Coronary artery (tissue), 2 donors: ENCODE measurements at places on chromosomes 16 and 17.

GRCh38 chr17:57670769-57671569, 74.1 kb downstream of the CCDC182 start:
- DNase-seq = peak; percentile 63

DNA sequence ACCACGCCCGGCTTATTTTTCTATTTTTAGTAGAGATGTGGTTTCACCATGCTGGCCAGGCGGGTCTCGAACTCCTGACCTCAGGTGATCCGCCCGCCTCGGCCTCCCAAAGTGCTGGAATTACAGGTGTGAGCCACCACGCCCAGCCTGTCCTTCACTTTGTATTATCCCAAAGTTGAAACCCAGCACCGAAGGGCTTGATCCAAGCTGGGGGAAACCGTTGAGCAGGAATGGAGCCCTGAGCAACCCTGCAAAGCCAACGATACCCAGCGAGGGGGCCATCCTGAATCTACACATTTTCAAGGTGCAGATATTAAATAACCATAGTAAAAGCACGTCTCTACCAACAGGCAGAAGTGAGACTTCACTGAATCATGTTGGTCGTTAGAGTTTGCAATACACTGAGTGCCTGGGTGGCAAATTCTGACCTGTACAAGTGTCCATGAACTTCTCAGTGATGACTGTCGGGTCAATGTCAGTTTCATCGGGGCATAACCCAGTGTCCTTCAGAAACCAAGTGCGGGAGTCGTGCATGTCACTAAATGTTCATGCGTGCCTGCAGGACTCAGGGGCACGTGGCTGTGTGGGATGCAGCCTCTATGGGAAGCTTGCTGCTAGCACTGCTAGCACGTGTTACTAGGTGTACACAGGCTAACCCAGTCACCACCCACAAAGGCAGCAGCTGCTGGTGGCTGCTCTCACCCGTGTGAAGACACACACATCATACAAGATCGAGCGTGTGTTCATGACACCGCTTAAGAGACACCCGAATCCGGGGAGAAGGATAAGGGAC, 10.5 kb upstream of the RBFOX3 start:
- peak; percentile 21 for DNase-seq

DNA sequence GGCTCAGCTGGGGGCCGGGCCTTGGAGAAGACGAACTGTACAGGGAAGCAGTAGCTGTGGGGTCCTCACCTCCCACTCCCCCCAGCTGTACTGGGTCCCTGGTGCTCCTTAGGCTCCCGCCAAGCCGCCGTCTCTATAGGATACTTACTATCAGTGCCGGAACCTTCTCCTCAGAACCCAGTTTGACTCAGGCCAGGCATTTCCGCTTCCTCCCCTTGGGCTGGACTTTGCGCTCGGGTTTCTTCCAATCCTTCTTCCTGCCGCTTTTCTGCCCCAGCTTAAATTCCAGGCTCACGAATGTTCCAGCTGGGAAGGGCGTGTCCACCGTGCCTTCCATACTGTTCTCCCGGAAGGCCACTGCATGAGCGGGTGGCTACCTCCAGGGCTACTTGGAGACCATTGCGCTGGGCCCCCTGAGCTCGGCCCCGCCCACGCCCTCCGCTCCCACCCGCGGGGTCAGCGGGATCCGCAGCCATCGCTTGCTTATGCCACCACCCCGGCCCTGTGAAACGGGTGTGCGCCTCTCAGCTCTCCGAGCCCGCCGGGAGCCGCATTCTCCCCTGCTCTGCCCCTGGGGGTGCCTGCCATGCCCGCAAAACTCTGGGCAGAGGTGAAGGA, 1795.9 kb downstream of the TP53TG3F start:
- no peak for DNase-seq

GRCh38 chr16:57252148-57252721, 7.2 kb downstream of the ARL2BP start:
- no peak for DNase-seq

GRCh38 chr17:1455291-1455796, 688 bp downstream of the CRK start:
- DNase-seq = peak; percentile 88

DNA sequence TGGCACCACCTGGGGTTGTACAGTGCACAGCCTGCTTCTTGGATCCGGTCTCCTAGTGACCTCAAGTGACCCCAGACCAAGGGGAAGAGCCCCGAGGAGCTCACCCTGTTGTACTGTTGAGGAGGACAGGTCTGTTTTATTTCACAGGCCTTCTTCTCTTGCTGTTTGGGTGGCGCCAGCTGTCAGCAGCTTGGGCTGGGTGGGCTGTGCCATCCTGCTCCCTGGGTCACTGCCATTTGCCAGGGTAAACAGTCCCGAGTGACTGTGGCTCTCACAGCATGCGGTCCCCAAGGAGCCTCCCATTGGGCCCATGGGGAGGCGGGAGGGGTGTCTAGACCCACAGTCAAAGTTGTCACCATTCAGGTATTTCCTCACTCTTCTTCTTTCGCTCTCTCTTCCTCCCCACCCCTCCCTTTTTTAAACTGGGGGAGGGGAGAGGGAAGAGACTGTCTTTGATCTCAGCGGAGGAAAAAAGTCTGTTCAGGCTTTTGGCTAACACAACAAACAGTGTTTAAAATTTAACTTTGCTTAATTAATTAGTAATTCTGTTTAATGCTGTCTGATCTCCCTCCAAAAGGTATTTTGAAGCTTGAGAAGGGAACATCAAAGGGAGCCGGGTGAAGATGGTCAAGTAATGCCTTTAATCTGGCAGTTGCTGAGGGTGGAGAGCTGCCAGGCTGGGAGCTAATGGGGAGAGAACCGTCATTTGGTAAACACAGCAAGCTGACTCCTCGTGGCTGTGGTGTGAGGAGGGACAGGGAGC, 64.0 kb downstream of the SNX20 start:
- DNase-seq = no peak

DNA sequence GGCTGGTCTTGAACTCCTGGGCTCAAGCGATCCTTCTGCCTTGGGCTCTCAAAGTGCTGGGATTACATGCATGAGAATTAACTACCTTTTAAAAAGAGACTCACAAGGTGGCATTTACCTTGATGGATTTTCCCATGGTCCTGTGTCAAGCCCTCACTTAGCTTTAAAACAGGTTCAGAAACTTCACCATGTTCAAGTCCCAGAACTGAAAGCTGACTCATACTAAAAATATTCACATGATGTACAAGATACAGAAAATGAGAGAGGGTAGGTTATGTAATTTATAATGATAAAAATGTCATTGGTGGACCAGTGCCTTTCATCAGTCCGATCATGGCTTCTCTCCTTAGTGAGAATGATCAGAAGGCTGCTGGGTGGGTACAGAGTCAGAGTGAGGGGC, 4.3 kb upstream of the AKAP1 start:
- no peak for DNase-seq

DNA sequence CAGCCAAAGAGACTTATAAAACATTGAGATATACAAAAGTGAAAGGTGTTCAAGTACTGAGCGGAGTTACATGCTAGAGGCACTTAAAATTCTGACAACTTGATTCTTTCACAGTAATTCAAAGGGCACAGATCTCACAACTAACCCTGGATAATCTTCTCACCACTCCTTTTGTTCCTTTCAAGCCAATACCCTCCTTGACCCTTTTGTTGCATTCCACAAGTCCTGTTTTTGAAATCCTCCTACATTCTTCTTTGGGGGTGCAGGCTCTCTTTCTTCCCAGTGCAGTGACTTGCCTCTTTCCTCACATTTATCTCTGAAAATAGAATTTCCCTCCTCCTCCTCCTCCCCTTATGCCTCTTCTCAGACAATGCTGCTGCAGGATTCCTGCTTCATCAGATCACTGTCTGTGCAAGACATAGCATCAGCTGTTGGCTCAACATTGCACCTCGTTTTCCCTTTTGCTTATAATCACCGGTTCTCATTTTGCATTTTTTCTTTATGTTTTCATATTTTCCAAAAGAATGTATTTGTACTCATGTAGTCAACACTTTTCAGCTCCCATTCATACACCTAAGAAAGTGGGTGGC, 199.3 kb downstream of the CDH8 start:
- DNase-seq = no peak

DNA sequence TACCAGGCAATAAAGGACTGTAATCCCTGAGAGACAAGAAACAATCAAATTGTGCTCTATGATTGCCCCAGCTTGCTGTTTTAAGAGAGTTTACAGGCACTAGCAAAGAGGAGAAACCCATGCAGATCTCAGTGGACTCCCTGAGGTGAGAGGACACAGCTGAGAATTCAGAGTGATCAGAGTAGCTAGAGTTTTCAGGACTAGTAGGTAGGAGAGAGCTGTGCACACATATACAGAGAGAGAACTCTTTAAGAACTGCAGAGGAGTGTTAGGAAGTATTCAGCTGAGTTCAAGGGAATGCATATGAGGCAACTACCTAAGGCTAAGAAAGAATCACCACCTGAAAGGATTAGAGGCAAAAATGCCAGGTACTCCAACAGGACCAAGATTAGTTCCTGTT, 904.8 kb downstream of the CDH8 start:
- DNase-seq = no peak

- DNase-seq = no peak
These were observed 58.3 kb downstream of the VPS35L start for GRCh38 chr16:19613834-19614233.

GRCh38 chr17:45061606-45062205, 589 bp downstream of the NMT1 start:
- no peak for DNase-seq

DNA sequence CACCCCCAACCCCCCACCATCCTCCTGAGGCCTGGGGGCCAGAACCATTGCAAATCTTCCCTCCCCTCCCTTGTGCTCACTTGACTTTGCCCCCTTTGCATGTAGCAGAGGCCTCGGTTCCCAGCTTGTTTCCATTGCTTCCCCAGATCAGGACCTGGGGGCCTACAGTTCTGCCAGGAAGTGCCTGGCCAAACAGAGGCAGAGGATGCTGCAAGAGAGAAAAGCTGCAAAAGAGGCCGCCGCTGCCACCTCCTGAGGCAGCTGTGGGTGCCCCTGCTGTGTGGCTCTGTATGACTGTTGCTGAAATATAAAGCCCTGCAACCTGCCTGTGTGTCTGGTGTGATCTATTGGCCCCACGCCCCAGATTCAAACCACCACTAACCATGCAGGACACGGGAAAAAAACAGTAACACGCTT, 2.3 kb downstream of the NDUFB10 start:
- DNase-seq = no peak

GRCh38 chr16:89629827-89630610, 16.6 kb downstream of the DPEP1 start:
- no peak for DNase-seq

- DNase-seq = no peak
These were observed 310.6 kb downstream of the SEC14L1 start for GRCh38 chr17:77451245-77451893.

GRCh38 chr17:31008374-31009041, 37.7 kb downstream of the RNF135 start:
- peak; percentile 79 for DNase-seq

GRCh38 chr16:68636818-68637217, 8.3 kb upstream of the CDH3 start:
- no peak for DNase-seq

DNA sequence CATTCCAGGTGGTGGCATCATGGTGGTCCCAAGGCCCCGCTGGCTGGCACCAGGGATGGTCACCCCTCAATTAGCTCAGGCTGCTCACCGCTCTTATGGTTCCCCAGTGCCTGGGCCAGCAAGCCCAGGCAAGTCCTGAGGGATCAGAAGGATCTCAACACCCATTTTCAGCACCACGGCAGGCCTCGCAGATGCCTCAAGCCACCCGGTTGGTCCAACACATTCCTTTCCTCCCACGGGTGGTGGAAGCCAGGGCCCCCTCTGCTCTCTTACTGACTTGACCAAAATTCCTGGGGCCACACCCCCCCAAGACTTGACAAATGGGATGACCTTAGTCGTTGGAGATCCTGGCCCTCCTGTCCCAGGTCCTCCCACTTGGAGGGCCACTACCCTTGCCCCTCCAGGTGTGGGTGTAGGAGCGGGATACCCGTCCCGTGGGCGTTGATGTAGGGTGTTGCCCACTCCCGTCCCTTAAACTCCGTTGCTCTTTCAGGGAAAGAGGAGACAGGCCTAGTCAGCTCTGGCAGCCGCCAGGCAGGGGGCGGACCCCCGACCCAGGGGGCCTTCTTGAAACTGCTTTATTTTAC, 5.9 kb downstream of the ZNF205 start:
- no peak for DNase-seq

GRCh38 chr16:17072104-17072503, 398.7 kb downstream of the XYLT1 start:
- DNase-seq = no peak
